ENCODE measurements at places on chromosomes 11 and 22. TPM values are rescaled to one million over a fixed set of nuclear protein-coding genes. Genes with fewer than 3 reads are reported as not detected.

DNA sequence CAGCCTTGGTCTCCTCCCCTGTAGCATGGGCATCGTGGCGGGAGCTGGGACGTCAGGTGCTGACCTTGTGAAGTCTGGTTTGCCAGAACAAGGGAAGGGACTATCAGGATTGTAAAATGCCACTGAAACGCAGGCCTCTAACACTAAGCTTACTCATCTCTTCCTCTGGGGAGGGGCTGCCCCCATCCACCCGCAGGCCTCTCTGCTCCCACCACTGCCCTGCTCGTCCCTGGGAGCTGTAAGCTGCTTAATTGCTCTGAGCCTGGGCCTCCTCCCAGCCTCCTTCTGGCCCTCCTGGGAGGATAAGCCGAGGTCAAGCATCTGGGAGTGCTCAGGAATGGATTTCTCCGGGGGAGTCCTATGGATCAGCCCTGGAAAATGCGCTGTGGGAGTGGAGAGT is 8.4 kb downstream of the SHISAL1 start:
- H3K4me1 ChIP-seq, result no peaks in the 10 kb centered on the region
- DNase-seq, result peak; percentile 12
- no peak overlapping the region for H3K27ac ChIP-seq
- H3K27me3 ChIP-seq, result peaks cover 10% of the 10 kb centered on the region
- H3K4me3 ChIP-seq, result no peak overlapping the region

- H3K36me3 ChIP-seq, result no peaks in the 10 kb centered on the region
- H3K4me3 ChIP-seq, result no peak within 1 kb of the TSS
- H3K27ac ChIP-seq, result no peak within 1 kb of the TSS
- no peaks in the 10 kb centered on the region for H3K4me1 ChIP-seq
- peaks cover 7% of the 10 kb centered on the region for H3K27me3 ChIP-seq
Observed at GRCh38 chr11:102780491-102780918, at the start of gene MMP10. Gene MMP10 (minus strand): TSS chr11:102780628. CDS start chr11:102780591, 37 bp downstream.

- H3K27ac ChIP-seq, result no peak overlapping the region
- no peaks in the 10 kb centered on the region for H3K36me3 ChIP-seq
- no peaks in the 10 kb centered on the region for H3K27me3 ChIP-seq
Observed at GRCh38 chr11:44555031-44555800, 10.2 kb upstream of the CD82 start.

Gene DEFB131B
- not detected for total RNA-seq

Measured in activated CD4-positive, alpha-beta memory T cell treated with anti-CD3 and anti-CD28 coated beads for 36 hours (primary cell).